ENCODE measurements at places on chromosomes 5 and 9.

GRCh38 chr9:98247831-98248657 is 7.4 kb downstream of the TBC1D2 start:
- DNase-seq, result no peak

DNA sequence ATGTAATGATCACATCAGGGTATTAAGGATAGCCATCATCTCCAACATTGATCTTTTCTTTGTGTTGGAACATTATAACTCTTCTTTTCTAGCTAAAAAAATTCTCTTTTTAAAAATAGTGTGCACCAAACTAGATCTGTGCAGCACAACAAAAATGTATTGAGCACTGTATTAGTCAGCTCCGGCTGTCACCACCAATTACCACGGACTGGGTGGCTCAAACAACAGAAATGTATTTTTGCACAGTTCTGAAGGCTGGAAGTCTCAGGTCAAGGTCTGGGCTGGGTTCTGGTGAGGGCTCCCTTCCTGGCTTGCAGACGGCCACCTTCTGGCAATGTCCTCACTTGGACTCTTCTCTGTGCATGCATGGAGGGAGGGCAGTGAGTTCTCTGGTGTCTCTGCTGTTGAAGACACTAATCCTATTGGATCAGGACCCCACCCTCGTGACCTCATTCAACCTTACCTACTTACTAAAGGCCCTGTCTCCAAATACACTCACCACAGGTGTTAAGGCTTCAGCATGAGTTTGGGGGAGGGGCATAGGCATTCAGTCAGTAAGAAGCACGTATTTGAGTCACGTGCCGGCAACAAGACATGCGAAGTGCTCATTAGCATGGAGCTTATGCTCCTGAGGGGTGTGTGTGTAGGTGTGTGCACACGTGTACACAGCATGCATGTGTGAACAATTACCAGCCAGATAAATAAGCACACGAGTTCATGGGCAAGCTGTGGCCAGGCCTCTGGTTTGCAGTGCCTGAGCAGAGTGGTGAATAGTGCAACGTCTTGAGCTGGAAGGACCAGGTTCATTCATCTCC is 89.4 kb upstream of the SH3PXD2B start:
- DNase-seq, result no peak

DNA sequence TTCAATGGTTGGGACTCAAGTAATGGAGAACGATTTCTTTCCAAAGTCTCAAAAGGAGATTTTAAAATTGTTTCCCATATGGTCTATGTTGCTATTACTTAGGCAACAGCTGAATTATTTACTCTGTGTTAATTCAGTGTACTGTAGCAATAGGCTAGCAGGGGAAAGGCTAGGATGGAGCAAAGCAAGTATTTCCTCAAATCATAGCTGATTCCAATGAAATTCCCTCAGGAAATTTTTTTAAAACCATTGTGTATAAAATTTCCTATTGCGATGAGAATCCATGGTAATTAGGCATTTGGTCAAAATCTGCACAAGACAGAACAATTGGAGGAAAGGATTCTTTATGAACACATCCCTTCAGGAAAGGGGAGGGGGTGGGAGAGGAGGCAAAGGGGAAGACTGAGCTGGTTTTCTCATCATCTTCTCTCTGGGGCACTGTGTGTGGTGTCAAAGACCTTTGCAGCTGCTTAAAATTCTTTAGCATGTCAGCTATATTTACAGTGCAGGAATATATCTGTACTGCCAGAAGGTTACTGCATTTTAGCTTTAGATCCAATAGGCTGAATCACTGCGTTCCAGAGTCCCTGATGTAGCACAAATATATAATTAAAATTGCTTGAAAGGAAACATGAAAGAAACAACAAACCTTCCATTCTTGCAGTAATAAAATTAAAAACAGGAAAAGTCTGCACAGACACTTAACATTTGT is 95.3 kb downstream of the ZNF608 start:
- DNase-seq, result peak; percentile 69

GRCh38 chr5:147734894-147735293 is 47.6 kb downstream of the JAKMIP2 start:
- DNase-seq, result no peak

DNA sequence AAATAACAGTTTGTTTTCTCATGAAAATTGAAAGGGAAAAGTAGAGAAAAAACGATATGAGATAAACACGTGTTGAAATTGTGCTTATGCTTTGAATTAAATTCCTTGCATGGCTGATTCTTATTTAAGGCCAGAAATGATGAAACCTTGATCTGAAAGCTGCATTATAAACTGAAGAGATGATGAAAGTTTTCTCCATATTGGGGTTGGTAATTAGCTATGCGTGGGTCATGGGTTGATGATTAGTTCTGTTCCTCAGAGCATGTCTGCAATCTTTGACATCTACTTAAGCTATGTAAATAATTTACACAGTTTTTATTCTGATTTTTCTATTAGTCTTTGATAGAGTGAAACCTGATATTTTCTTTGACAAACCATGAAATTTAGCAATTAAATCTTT is 264.1 kb downstream of the CD180 start:
- DNase-seq, result no peak

DNA sequence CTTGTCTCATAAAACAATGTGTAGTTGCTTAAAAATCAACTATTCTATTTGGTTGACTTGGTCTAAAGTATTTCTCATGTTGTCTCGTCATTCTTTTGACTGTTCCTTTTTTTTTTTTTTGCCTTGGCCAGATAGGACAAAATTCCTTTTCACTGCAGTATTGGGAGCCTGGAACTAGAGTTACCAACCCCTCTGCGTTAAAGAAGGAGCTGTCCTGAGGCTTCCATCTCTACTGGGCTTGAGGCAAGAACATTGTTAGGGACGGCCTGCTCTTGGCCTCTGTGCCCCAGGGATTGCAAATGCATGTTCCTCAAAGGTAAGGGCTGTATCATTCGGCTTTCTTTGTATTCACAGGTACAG is 1.4 kb upstream of the NPR2 start:
- no peak for DNase-seq

DNA sequence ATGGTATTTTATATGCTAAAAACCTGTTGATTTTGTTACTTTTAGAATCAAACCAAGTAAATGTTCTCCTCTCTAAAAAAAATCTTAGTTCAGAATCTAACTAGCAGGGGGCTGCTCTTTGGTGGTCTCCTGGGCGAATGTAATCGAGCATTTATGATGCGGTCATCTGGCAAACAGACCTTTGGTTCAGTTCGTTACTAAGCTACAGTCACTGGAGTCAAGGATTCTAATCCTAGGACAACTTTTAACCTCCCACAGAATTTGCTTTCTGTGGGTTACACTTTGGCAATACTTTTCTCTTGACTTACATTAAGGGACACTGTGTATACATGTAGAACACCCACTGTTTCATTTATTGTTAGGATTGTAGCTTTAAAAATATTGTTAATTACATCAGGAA is 26.3 kb upstream of the FREM1 start:
- DNase-seq, result no peak

DNA sequence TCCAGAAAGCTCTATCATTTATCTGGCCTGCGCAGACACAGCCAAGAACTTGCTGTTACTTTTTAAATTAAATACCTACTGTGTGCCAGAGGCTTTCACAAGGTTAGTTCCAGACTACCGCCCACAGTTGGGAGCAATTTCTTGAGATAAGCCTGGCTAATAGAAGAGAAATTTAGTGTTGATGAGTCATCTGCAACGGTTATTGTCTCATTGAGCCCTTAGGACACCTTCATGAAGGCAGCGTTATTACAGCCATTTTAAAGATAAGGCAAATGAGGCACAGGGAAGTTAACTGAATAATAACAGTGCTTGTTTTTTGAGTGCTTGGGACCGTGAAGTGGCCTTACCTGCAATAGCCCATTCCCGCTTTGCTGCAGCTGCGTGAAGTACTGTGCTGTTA is 292.9 kb upstream of the MSX2 start:
- no peak for DNase-seq

GRCh38 chr9:2407450-2407849 is 214.1 kb upstream of the VLDLR start:
- DNase-seq, result no peak

GRCh38 chr9:92680166-92681119 is 10.5 kb upstream of the IPPK start:
- DNase-seq, result no peak

GRCh38 chr5:115360046-115360685 is 63.7 kb upstream of the CCDC112 start:
- DNase-seq, result no peak

DNA sequence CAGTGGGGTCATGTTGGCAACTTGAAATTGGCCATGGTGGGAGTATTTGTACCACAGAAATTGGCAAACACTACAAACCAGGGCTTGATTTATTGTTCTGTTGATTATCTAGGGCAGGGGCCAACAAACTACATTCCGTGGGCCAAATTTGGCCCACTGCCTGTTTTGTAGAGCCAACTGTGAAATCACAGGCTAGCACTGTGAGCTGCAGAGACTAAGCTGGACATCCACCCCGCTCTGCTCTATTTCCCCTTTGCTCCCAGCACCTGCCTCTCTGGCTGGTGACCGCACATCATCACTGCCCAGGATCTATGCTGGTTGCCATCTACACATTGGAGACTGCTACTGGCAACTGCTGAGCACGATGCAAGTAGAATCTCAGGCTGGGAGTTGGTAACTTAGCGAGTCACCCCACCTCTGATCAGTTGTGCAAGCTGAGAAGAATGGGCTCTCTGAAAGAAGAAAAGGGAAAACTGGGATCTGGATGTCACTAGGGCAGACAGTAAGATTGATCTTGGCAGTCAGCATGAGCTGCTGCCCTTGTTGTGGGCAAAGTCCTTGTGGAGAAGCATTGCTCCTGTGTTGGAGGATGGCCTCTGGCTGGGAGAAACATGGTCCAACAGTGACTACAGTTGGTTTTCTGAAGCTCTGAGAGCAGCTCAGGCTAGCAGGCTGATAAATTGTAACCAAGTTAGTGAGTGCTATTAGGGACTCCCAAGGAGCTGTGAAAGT is 144.7 kb upstream of the RAD23B start:
- DNase-seq, result no peak

- DNase-seq, result no peak
Measured at GRCh38 chr9:90442723-90443122, 199.9 kb downstream of the DIRAS2 start.

- no peak for DNase-seq
Measured at GRCh38 chr5:31585895-31586270, 53.0 kb upstream of the PDZD2 start.

GRCh38 chr5:166594567-166594966 is 1696.9 kb upstream of the WWC1 start:
- DNase-seq, result no peak

DNA sequence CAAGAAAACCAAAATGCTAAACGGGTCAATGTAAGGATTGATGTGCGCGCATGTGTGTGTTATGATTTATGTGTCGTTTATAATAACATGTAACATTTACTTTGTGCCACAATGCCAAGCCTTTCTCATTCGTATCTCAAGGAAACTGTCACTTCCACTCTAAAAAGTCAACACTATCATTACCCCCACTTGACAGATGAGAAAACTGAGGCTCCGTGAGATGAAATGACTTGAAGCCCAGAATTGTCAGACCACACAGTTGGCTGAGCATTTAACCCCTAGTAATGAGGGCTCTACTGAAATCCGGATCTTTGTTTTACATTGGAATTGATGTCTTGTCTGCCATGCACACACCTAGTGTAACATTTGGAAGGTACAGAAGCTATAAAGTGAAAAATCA is 95.0 kb upstream of the LMX1B start:
- no peak for DNase-seq

DNA sequence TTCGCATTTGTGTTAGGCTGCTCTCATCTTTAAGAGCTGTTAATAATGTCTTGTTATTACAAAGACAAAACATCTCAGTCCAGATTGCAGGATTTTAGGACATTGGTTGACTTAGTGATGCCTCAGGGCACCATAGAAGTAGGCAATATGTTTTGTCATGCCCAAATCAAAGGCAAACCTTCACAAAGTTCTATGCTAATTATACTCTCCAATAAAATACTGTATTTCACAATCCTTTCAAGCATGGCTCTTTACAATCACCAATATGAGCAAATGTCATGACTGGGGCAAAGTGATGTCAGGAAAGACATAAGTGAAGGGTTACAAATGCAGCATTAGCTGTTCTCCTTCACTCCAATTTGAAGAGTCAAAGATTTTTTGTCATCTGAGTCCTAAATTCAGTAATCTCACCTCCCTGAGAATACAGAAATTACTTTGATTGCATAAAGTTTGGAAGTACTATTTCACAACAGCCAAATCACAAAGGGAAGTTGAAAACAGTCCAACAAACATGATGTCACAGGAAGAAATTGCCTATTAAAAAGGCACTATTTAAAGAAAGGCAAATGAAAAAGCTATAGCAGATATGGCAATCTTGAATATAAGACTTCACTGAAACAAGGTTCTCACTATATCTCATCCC is 303.2 kb downstream of the PRR16 start:
- no peak for DNase-seq

- no peak for DNase-seq
Measured at GRCh38 chr9:113542741-113543140, 79.2 kb downstream of the RGS3 start.

GRCh38 chr5:68330574-68330973 is 115.0 kb downstream of the PIK3R1 start:
- DNase-seq, result no peak

DNA sequence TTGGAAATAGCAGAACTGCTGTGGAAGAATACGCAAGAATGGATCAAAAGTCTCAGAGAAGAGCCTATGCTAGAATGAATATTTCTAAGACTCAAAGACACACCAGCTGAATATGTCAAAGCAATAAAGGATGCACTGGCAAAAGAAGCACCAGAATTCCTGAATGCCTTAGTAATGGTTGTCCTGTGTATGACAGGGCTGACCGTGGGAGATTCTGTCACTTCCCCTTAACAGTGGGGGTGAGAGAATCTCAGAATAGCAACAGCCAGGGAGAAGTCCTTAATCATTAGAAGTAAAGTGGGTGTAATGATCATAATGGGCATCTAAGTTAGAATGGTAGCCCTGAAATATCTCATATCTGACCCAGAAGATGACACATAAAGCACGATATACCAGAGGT is 14.6 kb upstream of the PRR16 start:
- DNase-seq, result no peak

DNA sequence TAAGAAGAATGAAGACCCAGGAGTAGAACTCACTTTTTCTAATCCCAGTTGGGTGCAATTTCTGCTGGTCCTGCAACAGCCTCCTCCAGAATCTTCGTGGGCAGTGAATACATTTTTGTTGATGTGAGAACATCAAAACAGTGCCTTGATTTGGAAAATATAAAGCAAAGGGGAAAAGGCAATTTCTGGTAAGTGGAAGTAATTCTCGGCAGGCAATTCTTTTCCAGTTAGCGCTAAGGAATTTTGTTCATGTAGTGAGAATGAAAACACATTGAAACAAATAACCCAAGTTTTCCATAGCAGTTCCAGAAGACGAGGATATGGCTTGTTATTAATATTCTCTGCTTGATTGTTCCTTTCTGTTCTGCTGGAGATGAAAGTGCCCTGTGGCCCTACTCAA is 178.7 kb downstream of the SPATA31D1 start:
- DNase-seq, result no peak
